T-helper 2 cell treated with Interferon-gamma antibody and Interleukin-4, amounts not matched to agents 100 ng/mL and 5 ng/mL, for 36 hours (primary cell): ENCODE measurements at places on chromosomes 2 and 18. TPM values are rescaled to one million over a fixed set of nuclear protein-coding genes. Genes with fewer than 3 reads are reported as not detected.

Gene SRD5A2
- 0.05 TPM in 2 replicates for total RNA-seq

Gene KIAA2012
- not detected in 2 replicates for total RNA-seq

Gene PSTPIP2
- total RNA-seq, result 24.7 and 25.6 TPM in 2 replicates

Gene IGFBP5
- total RNA-seq, result not detected in 2 replicates

Gene PRKAG3
- total RNA-seq, result not detected in 2 replicates

Gene CHN1
- 1.7 and 1.9 TPM in 2 replicates for total RNA-seq
